Tongue (tissue), 3 donors: ENCODE measurements at places on chromosomes 1 and 21. TPM values are rescaled to one million over a fixed set of nuclear protein-coding genes. Genes with fewer than 3 reads are reported as not detected.

DNA sequence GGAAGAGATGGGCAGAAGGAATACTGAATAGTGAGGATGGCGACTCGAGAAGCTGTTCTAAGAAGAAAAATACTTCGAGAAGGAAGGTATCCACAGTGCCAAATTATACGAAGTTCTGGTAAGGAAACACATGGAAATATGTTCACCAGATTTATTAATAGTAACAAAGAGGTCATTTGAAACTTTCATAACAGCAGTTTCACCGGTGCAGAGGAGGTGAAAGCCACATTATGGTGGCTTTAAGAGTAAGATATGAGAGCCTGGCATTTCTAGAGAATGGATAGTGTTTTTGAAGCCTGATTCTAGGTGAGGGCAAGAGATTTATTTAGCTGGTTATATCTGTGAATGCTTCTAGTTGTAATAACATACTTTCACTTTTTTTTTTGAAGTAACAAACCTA is 56.2 kb downstream of the DPYD start:
- DNase-seq, result no peak

- DNase-seq, result peak; percentile 18
Observed at GRCh38 chr1:96465441-96465840, 256.1 kb upstream of the PTBP2 start.

DNA sequence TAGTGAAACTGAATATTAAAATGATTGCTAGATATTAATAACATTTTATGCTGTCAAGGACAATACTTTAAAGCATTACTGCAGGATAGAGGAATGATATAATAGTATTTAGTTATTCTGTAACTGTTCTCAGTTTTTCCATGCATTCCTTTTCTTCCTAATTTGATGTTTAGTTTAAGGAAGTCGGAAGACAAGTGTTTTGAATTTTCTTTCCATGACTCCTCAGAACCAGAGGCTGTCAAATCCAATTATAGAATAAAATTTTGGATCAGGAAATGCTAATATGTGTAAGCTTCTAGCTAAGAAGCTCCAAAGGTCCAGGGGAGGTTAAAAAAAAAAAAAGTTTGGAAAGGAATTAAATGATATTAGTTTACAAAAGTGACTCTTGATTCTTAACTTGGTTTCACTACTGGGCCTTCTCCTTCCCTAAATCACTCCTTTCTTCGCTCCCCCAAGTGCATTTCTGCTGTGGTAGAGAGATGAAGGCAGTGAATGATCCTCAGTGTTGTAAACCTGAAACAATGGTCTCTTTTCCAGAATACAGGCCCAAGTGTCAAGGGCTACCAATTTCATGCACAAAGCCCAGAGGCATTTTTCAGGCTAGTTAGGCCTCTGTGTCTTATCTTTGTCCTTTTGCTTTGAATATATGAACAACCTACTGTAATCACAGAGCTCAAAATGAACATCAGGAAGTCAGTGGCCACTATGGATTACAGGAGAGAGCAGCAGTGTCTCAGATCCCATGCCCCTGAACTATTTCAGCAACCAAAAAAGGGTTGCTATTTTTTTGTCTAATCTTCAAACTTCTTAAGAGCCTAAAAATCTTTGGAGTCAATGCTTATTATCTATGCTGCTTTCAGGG is 6.2 kb downstream of the ADSS2 start:
- peak; percentile 27 for DNase-seq

GRCh38 chr1:169809370-169810095 is 14.8 kb upstream of the METTL18 start:
- peak; percentile 65 for DNase-seq

DNA sequence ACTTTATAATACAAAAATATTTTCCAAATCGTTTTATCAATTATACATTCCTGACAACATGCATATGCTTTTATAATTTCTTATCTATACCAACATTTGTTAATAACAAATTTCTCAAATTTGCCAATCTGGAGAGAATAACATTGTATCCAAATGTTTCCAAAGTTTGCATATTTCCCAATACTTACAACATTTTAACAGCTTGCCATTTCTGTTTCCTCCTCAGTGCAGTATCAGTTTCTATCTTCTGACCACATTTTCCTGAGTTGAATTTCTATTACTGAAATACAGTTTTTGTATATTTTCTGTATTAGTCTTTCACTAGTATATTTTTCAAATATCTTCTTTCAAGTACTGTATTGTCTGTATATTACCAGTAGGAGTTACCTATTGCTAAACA is 1594.3 kb downstream of the PLA2G4A start:
- DNase-seq, result no peak

DNA sequence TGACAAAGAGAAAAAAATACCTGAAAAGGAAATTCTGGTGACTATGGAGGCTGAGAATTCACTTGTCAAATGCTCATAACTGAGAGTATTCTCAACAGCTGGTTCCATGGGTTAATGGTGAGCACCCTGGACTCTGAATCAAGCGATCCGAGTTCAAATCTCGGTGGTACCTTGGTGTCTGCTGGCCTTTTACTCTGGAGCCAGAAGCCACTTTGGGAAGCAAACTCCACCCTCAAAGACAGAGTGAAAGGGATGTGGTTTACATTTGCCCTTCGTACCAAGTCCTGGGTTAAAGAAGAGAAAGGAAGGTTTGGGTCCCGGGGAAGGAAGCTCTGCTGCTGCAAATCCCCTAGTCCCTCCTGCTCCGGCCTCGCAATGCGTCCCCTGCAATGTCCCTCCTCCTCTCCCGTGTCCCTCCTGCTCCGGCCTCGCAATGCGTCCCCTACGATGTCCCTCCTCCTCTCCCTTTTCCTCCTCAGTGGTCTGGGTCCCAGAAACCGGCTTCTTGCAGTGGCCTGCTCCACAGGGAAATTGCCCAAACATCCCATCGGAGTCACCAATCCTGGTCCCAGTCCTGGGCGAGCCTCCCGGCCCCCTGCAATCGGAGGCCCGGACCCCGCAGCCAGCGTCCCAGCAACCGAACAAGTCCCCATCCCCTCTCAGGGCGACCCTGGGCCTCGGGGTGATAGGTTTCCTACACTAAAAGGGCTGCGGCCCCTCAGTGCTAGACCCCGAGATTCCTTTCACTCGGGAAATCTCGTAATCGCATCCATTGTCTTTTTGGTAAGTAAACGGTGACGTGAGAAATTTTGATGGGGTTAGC is 129.4 kb downstream of the PPIAL4G start:
- peak; percentile 23 for DNase-seq

- no peak for DNase-seq
Observed at GRCh38 chr1:67645495-67646144, 39.4 kb upstream of the GADD45A start.

- DNase-seq, result no peak
Observed at GRCh38 chr1:97505289-97505688, 415.5 kb downstream of the DPYD start.

- no peak for DNase-seq
Observed at GRCh38 chr21:25625036-25625435, 14.0 kb upstream of the JAM2 start.

- DNase-seq, result no peak
Observed at GRCh38 chr1:93615582-93616150, 66.0 kb downstream of the BCAR3 start.

DNA sequence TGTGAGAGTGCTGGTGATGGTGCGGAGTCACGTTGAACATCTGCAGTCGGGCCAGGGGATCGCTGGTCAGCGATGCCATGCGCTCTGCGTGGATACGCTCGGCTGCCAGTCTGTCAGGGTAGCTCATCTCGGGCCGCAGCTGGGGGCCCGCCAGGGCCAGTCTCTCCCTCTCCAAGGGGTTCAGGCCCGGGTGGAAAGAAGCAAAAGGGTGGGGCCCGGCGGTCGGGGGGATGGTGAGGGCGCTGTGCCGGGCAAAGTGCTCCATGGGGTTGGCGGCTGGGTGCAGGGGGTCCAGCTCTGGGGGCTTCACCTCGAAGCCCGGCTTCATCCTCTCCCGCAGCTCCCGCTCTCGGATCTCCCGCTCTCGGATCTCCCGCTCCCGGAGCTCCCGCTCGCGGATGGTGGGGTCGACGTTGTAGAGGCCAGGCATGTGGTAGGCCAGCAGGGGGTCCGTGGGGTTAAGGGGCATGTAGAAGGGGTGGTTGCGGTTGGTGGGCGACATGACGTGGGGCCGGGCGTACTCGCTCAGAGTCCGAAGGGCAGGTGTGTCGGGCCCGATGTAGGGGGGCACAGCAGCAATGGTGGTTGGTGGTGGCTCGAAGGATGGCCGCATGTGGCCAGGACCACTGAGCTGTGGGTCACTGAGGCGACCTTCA is 40.5 kb downstream of the SLC45A1 start:
- no peak for DNase-seq

GRCh38 chr1:158246650-158247049 is 7.6 kb upstream of the CD1A start:
- DNase-seq, result peak; percentile 8

- peak; percentile 92 for DNase-seq
Observed at GRCh38 chr1:154869351-154870114, 548 bp downstream of the KCNN3 start.

The INKA2 gene
- total RNA-seq, result 17.7 TPM

The ACBD6 gene
- total RNA-seq, result 39.6 TPM

The TCHH gene
- total RNA-seq, result not detected

The SLC45A1 gene
- total RNA-seq, result 3.2 TPM

The RGS16 gene
- 10.3 TPM for total RNA-seq

The FOXD3 gene
- total RNA-seq, result 8.2 TPM

The GPR52 gene
- total RNA-seq, result 3.9 TPM

The MRAP gene
- not detected for total RNA-seq
